A172 (cell line): ENCODE measurements at places on chromosomes 4 and X. TPM values are rescaled to one million over a fixed set of nuclear protein-coding genes. Genes with fewer than 3 reads are reported as not detected.

The GRIA3 gene
- not detected in 2 replicates for total RNA-seq

DNA sequence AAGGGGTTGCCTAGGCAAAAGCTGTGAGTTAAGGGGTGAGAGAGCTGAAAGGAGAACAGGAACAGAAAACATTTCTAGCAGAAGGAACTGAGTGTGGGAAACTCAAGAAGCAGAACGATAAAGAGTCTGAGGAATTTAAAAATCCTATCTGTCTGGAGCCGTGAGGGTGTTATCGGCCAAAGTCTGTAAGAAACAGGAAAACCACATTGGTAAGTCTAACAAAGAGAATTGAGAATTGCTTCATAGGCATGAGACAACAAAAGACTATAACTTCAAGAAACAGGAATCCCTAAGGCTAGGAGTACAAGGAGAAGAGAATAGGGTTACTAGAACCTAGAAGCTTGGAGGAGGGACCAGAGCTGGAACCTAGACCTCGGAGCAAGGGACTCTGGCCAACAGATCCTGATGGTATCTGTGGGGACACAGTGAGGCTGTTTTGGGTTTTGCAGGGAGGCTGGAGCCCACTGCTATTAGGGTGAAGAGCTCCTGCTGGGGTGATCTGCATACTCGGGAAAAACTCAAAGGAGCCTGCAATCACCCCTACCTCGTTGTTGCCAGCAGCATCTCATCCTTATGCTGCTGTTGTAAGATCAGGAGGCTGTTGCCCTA lies 175.6 kb downstream of the FBXO8 start:
- DNase-seq = no peak

GRCh38 chrX:44480591-44480990 lies 62.1 kb downstream of the FUNDC1 start:
- no peak for DNase-seq

The ELF4 gene
- 8.0 and 8.6 TPM in 2 replicates for total RNA-seq

DNA sequence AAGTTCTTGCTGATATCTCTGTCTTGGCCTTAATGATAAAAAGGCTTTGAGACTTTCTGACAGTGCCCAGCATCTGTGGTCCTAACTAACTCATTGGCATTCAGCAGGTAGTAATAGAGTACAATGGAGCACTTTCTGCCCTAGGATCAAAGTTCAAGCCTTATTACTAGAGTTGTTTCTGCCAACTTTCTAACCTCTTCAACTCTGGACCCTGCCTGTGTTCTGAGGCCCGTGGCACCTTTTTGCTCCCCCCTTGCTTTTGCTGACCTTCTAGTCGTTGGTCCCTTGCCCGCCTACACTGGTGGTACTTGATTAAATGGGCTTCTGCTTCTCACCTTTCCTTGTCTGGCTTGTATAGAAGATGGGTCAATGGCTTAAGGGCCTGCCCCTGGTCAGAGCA lies 126.3 kb downstream of the PPARGC1A start:
- DNase-seq = no peak

DNA sequence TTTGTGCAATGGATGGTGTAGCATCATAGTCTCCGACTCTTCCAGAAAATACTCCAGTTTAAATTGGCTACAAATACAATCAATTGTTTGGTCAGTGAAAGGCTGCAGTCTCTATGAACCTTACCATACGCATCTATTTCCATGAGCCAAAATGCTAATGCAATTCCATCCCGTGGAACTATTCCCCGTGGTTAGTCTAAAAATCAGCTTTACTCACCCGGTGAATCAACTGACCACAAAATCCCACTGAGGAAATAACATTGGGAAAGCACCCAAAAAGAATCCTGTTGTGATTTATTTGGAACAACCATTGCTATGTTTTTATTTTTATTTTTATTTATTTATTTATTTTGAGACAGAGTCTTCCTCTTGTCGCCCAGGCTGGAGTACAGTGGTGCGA lies 87.1 kb downstream of the DHX15 start:
- DNase-seq = no peak

- DNase-seq = peak; percentile 25
These were observed 1364.4 kb downstream of the STIM2 start for GRCh38 chr4:28225050-28225449.

DNA sequence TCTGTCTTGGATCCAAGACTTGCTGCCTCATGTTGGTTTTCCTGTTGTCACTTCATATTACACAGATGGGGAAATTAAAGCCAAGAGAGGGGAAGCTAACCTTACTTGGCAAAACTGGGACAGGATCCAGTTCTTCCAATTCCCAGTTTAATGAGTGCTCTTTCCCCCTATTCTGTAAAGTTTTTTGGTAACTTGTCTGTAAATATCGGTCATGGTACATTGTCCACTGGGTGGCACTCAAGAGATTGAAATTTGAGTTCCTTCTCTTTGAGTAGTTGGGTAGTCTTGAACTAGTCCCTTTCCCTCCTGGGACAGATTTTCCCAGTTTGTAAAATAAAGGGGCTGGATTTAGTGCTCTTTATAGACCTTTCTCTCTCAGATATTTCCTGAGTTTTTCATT lies 12.4 kb upstream of the EOLA2 start:
- DNase-seq = peak; percentile 39

- DNase-seq = peak; percentile 2
These were observed 40.7 kb downstream of the FANCB start for GRCh38 chrX:14832151-14832550.

DNA sequence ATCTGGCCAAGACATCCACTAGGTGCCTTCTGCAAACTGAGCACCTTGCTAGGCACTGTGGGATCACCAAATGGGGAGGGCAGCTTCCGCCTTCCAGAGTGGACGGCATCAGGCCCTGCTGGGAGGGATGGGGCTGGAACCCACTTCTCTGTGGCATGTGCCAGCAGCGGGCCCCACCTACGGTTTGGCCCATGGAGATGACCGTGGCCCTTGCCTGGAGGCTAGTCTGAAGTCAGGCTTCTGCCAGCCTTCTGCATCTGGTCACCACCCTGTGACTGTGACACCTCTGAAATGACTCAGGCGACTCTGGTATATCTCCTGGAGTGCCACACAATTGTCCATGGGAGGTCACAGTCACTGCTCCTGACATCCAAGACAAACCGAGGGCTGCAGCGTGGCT lies 7.2 kb downstream of the SSR4 start:
- DNase-seq = no peak

GRCh38 chr4:43776371-43776770 lies 672.2 kb downstream of the KCTD8 start:
- DNase-seq = no peak

DNA sequence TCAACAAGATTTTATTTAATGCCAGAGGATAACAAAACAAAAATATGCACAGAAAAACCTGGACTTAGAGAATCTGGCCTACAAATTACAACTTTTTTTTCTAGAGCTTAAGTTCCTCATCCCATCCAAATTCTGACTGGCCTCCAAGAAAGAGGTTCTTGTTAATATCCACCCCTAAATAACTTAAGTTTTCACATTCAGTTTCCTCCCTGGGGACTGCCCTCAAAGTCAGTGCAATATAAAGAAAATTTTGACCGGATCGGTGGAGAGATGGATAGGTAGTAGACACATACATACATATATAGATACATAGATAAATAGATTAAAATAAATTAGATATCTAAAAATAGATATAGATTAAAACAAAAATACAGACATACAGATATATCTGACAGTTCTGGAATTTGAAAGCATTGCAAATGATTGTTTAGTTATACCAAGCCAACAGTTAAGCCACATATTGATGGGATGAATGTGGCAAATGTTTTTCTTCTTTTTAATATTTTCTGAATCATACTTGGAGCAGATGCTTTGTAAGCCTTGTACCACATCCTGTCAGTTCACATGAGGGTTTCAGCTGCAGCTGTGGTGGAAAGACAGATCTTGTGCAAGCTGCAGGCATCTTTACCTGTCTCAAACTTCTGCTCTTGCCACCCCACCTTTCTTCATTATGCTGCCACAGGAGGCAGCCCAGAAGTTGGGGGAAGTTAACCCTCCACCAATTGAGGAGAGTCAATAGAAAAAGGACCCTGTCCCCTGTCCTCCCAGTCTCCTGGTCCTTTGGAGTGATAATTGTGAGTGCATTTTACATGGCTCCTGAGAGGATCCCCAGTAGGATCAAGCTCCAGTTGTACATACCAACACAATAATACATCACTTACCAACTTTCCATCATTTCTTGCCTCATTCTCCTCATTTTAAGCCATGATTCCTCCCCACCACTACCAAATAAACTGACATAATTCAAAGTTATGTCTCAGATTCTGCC lies 58.5 kb upstream of the PRDM8 start:
- DNase-seq = no peak
